ENCODE measurements at places on chromosomes 4 and X.
A peak's percentile ranks its signal among the peaks of the same experiment; 100 is the strongest.

DNA sequence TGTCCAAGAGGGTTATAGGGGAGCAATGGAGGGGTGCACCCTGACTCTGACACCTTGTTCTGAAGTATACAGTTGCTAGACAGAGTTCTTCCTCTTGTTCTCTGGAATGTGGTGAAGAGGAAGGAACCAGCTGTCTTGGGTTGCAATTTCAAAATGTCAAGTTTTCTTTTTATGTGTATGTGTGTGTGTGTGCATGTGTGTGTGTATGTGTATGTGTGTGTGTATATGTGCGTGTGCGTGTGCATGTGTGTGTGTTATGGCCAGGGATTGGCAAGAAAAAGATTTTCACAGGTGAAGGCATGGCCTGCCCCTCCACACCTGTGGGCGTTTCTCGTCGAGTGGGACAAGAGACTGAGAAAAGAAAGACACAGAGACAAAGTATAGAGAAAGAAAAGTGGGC lies 81.6 kb upstream of the ADGRA3 start:
- no peak for DNase-seq

GRCh38 chr4:57081651-57082621 lies 28.2 kb downstream of the IGFBP7 start:
- no peak for DNase-seq

- DNase-seq = no peak
These were observed 124.9 kb upstream of the POF1B start for GRCh38 chrX:85504381-85504780.

GRCh38 chr4:155522201-155522600 lies 144.4 kb upstream of the GUCY1A1 start:
- DNase-seq = no peak

DNA sequence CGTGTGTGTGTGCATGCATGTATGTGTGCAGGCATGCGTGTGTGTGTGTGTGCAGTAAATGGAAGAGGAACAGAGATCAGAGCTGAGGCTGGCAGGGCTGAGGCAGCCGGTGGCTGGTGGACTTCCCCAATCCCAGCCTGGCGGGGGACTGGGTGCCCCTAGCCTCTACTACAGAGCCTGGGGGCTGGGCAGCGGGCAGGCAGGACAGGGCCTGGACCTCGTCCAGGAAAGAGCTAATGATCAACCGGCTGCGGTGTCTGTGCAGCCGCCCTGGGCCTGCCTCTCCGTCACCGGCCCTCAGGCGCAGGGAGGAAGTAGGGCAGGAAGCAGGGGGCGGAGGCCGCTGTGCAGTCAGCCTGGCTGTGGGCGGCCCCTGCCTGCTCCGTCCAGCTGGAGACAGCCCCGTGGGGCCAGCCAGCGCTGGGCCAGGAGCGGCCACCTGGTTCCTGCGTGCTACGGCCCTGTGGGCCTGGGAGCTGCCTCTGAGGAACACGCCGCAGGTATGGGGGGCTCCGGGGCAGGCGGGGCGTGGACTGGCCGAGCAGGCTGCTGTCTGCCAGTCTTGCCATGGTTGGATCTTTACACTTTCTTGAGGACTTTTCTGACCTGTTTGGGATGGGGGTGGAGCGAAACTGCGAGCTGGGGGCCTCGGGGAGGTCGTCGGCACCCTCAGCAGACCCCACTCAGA lies at the start of gene SH3TC1:
Gene SH3TC1 (plus strand): TSS at position 385 of the 688 bp plus-strand sequence. CDS start 5,905 bp downstream, outside the sequence.
- DNase-seq = peak; percentile 88

DNA sequence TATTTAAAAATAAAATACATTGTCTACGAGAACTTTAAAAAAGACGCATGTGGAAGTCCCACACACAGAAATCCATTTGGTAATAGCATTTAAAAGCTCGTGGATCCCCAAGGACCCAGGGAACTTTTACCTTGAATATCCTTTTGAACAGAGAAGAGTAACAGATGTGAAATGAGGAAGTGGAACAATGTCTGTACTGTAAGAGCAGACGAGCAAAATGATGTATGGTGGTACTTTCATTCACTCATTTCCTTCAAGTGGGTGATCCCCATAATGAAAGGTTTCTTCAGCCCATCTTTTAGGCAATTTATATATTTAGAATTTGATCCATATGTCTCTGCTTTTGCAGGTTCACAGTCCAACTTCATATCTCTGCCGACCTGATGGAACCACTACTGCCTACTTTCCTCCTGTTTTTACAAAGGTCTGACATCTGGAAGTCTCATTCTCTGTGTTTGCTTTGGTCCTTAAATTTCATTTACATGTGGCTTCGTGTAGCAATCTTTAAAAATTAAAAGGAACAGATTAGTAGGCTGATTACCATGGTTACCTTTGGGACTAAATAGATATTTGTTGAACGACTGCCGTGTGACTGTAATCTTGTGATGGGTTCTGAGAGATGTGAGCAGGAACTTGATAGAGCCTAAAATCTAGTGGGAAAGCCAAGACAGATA lies 188.4 kb downstream of the PALLD start:
- no peak for DNase-seq

- DNase-seq = no peak
These were observed 191.6 kb upstream of the LDB2 start for GRCh38 chr4:17090063-17090462.

DNA sequence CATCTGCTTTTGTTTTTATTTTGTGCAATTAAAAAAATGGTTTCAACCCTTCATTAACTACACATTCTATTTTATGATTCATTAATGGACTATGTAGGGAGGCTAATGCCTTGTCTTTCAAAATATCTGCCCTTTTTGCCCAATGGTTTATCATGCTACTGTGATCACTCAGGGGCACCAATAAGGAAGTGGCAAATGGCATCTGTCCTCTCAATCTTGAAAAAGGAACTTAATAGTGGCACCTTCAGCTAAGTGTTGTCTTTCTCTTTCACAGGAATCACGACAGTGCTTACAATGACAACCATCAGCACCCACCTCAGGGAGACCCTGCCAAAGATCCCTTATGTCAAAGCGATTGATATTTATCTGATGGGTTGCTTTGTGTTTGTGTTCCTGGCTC lies 57.1 kb downstream of the COMMD8 start:
- DNase-seq = no peak

DNA sequence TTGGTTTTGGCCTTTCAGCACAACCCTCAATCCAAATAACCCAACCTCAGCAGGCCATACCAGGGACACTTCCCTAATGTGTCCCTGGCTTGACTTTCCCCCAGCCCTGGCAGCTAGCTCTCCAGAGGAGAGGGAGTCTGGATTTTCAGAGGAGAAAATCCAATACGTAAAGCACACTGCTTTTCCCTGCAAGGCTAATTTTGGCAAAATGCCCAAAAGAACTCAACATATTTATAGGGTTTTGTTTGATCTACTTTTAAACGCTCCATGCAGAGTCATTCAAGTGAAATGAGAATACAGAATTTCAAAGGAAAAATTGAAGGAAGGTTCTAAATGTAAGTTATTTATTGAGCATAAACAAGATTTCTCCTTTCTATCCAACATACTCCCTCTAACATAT lies 167.2 kb downstream of the SH3KBP1 start:
- no peak for DNase-seq

GRCh38 chr4:139458999-139459398 lies 5.1 kb downstream of the RAB33B start:
- no peak for DNase-seq

- peak; percentile 13 for DNase-seq
These were observed at the start of gene DAPP1 for GRCh38 chr4:99816545-99817308. Gene DAPP1 (plus strand): TSS chr4:99816827. CDS start chr4:99816914, 87 bp downstream.

- DNase-seq = no peak
These were observed 114.4 kb downstream of the GLRA3 start for GRCh38 chr4:174714393-174715211.

DNA sequence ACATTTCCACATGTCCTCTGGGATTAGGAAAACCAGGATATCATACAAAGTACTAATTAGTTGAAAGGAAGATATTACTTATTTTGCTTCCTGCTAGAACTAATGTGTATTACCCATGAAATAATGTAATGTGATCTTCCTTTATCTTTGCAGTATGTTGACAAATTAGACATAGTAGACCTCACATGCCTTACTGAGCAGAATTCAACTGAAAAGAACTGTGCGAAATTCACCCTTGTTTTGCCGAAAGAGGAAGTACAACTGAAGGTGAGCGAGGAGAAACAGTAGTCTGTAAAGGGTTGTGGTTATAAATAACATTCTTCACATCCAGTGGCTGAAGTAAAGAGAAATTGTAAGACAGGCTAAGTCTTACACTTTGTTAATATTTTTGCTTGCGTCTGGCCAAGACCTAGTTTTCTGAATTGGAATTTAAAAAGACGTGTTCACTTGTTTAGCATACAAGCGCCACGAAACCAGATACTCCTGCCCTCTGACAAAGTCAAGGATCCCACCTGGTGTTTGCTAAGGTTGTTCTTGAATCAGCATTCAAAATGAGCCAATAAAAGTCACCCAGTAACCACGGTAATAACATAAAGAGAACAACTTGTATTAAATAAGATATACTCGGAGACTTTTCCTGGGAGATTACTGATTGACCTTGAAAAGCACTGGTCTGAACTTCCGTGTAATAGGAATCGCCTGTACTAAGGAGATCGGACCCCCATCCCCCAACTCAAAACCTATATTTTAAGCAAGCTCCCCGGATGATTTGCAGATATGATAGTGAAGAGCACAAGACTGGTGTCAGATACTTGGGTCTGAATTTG lies 16.9 kb downstream of the STAP1 start:
- no peak for DNase-seq

GRCh38 chr4:95548738-95549245 lies at the start of gene UNC5C:
Gene UNC5C (minus strand): TSS chr4:95548973.
- peak; percentile 60 for DNase-seq

GRCh38 chr4:86100539-86101215 lies 259.2 kb downstream of the MAPK10 start:
- DNase-seq = no peak

DNA sequence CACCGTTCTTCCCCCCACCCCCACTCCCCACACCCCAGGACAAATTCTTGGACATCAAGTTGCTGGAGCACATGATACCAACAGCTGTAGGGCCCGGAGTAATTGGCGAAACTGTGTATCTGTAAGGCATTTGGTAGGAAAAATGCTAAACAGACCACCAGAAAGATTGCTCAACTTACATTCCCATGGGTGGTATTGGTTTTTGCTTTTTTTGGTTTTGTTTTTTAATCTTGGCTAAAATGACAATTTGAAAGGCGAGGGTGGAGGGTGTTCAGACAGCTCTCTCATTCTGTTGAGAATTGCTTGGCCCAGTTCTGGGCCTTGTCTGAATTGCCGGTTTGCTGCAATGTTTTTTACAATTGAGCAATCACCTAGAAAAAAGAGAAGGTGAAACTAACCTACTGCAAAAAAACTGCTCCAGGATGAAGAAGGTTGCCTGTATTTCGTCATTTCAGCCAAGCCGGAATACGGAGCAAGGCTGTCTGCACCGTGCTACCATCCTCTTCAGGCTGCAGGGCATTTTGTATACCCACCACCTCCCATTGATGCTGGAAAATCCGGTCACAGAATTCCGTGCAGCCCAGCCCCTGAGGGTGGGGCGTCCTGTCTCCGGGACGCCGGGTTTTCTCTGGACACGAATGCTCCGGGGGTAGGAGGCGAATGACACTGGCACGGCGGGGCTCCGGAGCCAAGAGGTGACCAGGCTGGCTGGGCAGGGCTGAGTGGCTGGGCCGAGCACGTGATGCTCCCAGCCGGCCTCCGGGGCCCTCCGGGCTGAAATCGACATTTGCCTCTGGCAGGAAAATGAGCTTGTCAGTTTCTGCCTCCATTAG lies at the start of gene CLCN4:
Gene CLCN4 (plus strand): TSS at position 777 of the 833 bp plus-strand sequence. CDS start 28,058 bp downstream, outside the sequence.
- DNase-seq = peak; percentile 89

- DNase-seq = no peak
These were observed 53.6 kb downstream of the HHIP start for GRCh38 chr4:144699565-144699964.

DNA sequence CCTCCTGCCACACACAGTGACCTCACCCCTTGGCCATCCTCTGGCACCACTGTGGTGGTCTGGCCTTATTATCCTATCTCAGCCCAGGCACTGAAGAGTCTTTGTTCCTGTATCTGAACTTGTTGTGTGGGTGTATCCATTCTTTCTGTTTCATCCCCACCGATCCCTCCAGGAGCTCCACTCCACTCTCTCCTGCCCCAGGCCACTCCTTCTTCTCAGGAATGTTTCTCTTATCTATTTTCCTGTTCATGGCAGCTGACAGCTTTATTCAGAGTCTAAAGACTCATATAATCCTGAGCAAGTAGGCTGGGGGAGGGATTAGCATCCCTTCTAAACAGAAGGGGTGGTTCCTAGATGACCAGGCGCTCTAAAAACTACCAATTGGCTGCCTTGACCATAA lies 150.0 kb downstream of the ANAPC10 start:
- DNase-seq = no peak

DNA sequence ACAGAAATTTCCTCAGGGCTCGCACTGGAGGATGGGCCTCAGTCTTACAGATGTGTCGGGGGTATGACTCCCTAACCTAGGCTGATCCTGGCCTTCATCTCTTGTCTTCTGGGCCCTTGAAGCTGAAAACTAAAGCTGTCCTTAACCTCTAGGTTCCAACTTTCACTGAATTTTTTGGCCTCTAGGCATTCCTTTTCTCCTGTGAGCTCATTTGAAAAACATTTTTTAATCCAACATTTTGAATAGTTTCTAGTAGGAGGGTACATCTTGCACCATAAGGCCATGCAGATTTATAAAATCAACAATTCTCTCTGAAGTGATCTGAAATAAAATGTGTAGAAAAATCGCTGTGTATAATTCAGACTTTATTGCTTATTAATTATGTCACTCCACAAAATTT lies 19.7 kb downstream of the RWDD4 start:
- no peak for DNase-seq

GRCh38 chr4:84530454-84530853 lies 31.4 kb upstream of the NKX6-1 start:
- DNase-seq = no peak

DNA sequence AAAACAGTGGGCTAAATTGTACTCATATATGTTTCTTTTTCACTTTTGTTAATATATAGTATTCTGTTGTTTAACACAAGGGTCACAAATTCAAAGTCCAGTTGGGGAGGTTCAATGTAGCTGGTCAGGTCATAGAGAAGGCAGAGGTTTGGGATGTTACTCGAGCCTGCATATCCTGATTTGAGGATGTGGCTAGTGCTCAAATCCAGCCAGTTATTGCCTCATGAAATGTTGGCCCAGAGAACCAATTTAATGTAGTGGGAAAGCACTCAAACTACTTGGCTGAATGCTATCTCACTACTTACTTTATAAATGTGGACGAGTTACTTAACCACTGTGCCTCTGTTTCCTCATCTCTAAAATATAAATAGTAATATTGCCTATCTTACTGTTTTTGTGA lies 12.5 kb downstream of the USO1 start:
- DNase-seq = no peak

- DNase-seq = no peak
These were observed 155.1 kb upstream of the FGF13 start for GRCh38 chrX:138866643-138867042.

GRCh38 chr4:54754394-54754793 lies 96.6 kb downstream of the KIT start:
- DNase-seq = no peak

All from psoas muscle (tissue), 8 donors.